ENCODE measurements at places on chromosomes 2 and 18.
A peak's percentile ranks its signal among the peaks of the same experiment; 100 is the strongest.

DNA sequence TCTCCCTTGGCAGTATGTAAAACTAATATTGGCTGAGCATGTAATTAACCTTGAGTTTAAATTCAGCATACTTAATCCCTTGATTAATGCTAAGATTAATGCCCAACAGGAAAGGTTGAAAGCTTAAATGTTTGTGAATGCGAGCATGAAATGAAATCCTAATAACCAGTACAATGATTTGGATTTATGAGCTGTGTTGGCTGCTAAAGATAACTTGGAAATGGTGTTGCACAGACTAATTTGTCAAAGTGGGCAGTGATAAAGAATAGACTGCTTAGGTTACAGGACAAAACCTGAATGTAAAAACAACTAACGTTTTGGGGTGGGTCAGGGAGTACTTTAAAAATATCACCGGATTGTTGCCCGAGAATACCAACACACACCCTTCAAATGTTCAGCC, 70.6 kb downstream of the MGAT5 start:
- DNase-seq, result no peak

GRCh38 chr2:118040891-118041290, 27.0 kb upstream of the CCDC93 start:
- DNase-seq, result no peak

- no peak for DNase-seq
Measured at GRCh38 chr2:238693337-238694093, 154.4 kb upstream of the TWIST2 start.

DNA sequence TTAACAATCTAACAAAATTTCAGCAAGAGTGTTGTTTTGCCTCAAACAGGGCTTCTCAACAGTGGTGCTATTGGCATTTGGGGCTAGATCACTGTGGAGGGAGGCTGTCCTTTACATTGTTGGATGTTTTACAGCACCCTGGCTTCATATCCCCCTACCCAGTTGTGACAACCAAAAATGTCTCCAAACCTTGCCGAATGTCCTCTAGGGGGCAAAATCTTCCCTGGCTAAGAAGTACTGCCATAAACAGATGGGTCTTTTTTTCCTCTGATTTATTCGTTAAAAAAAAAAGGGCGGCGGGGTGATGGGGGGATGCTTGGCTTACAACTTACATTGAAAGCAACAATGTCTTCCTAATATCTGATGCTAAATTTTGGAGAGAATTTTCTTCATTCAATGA, 207.6 kb upstream of the CCDC150 start:
- DNase-seq, result peak; percentile 42

- DNase-seq, result no peak
Measured at GRCh38 chr2:3051266-3051665, 326.4 kb downstream of the EIPR1 start.

GRCh38 chr2:95552911-95553310, 38.9 kb upstream of the TRIM43 start:
- no peak for DNase-seq

DNA sequence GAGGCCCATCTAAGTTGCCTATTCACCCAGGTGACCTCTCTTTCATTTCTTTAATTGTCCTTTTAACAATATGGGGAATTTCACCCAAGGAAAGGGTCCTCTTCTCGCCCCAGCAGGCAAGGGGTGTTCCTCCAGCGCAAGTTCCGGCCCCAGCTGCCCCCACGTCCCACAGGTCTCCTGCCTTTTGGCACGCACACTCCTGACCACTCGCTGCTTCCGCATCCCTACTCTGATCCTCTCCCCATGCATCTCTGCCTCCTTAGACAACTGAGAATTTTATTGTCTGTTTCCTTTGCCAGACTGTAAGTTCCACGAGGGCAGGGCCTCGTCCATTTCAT, 684 bp upstream of the ARPC2 start:
- DNase-seq, result no peak

- no peak for DNase-seq
Measured at GRCh38 chr2:108958632-108959341, 30.2 kb downstream of the EDAR start.

- no peak for DNase-seq
Measured at GRCh38 chr2:437756-438393, 150.0 kb upstream of the ALKAL2 start.

Data from NCI-H446 (cell line).